IMR-90 (cell line): ENCODE measurements at places on chromosomes 6 and 20. TPM values are rescaled to one million over a fixed set of nuclear protein-coding genes. Genes with fewer than 3 reads are reported as not detected.

Gene PLCG1
- 54.7 and 59.1 TPM in 2 replicates for total RNA-seq

Gene CDH22
- not detected in 2 replicates for total RNA-seq

Gene TAGAP
- total RNA-seq = not detected in 2 replicates

Gene BPI
- total RNA-seq = not detected in 2 replicates

Gene NHSL1
- total RNA-seq = 6.9 and 7.2 TPM in 2 replicates

Gene RAD21L1
- under 0.01 TPM in 1 of 2 replicates, not detected in the other for total RNA-seq

Gene MYBL2
- total RNA-seq = 21.7 and 23.1 TPM in 2 replicates

Gene SLC17A2
- not detected in 2 replicates for total RNA-seq

Gene LEMD2
- total RNA-seq = 24.4 and 26.5 TPM in 2 replicates

Gene METTL24
- not detected in 2 replicates for total RNA-seq

Gene OXT
- not detected in 2 replicates for total RNA-seq

Gene SOBP
- total RNA-seq = 0.72 and 1.1 TPM in 2 replicates

Gene CNR1
- total RNA-seq = not detected in 2 replicates

Gene TP53TG5
- not detected in 2 replicates for total RNA-seq

Gene FILIP1
- under 0.01 TPM in 2 replicates for total RNA-seq

Gene TMEM151B
- total RNA-seq = not detected in 2 replicates

Gene ENPP1
- 38.9 and 39.4 TPM in 2 replicates for total RNA-seq

Gene ABHD16B
- total RNA-seq = not detected in 2 replicates

Gene ZSCAN23
- total RNA-seq = 5.3 and 8.4 TPM in 2 replicates

Gene NKX2-4
- total RNA-seq = not detected in 2 replicates

Gene TCP1
- total RNA-seq = 576 and 610 TPM in 2 replicates

Gene UBD
- total RNA-seq = not detected in 2 replicates

Gene FOXF2
- total RNA-seq = 2.5 TPM in 2 replicates

Gene BPIFB2
- total RNA-seq = not detected in 2 replicates

Gene USP49
- total RNA-seq = 1.4 TPM in 2 replicates

Gene PLCB4
- total RNA-seq = 24.0 and 28.3 TPM in 2 replicates

Gene RWDD2A
- total RNA-seq = 3.9 and 4.7 TPM in 2 replicates

Gene GPR6
- total RNA-seq = not detected in 2 replicates

Gene FAM184A
- not detected in 2 replicates for total RNA-seq

Gene GJA10
- not detected in 2 replicates for total RNA-seq

Gene ELOVL4
- total RNA-seq = 2.3 and 5.0 TPM in 2 replicates

Gene TTBK1
- total RNA-seq = under 0.01 TPM in 1 of 2 replicates, not detected in the other

Gene EYS
- total RNA-seq = under 0.01 TPM in 2 replicates

Gene TCP11
- total RNA-seq = 0.36 and 0.56 TPM in 2 replicates

Gene NOX3
- not detected in 2 replicates for total RNA-seq

Gene HEY2
- total RNA-seq = not detected in 2 replicates

Gene LINC00237
- total RNA-seq = not detected in 2 replicates

Gene CLVS2
- total RNA-seq = not detected in 2 replicates

Gene LST1
- not detected in 2 replicates for total RNA-seq

Gene NKAIN2
- not detected in 2 replicates for total RNA-seq

Gene SLC2A10
- total RNA-seq = 14.7 and 15.2 TPM in 2 replicates

Gene KIF6
- under 0.01 TPM in 1 of 2 replicates, not detected in the other for total RNA-seq

Gene C6orf118
- not detected in 2 replicates for total RNA-seq

Gene COL9A1
- total RNA-seq = not detected in 2 replicates

Gene DEFB132
- not detected in 2 replicates for total RNA-seq

Gene HRH3
- total RNA-seq = not detected in 2 replicates

Gene IL17F
- not detected in 2 replicates for total RNA-seq

Gene DIDO1
- 28.1 and 38.3 TPM in 2 replicates for total RNA-seq

Gene IMPG1
- not detected in 2 replicates for total RNA-seq

Gene EDN3
- not detected in 2 replicates for total RNA-seq

Gene IP6K3
- total RNA-seq = 0.18 and 0.28 TPM in 2 replicates
